COR-L47 (cell line): ENCODE measurements at places on chromosomes 2 and 18.

DNA sequence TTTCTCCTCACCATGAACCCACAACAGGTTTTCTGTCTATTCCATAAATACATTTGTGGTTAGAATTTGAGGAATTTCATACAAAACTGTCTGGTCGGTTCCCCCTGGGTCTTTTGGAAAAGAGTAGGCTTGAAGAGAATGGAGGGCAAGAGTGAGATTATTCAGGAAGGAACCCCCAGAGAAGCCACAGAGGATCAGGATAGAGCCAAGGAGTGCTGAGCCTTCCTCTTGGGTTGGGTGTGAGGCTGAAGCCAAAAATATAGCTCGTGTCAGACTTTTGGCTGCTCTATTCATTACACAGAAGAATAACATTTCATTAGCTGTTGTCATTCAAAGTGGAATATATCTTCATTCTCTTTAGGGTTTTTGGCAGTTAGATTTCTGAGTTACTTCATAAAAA is 45.9 kb upstream of the YES1 start:
- DNase-seq: no peak

- DNase-seq: no peak
Measured at GRCh38 chr2:214217599-214217998, 193.3 kb upstream of the VWC2L start.

DNA sequence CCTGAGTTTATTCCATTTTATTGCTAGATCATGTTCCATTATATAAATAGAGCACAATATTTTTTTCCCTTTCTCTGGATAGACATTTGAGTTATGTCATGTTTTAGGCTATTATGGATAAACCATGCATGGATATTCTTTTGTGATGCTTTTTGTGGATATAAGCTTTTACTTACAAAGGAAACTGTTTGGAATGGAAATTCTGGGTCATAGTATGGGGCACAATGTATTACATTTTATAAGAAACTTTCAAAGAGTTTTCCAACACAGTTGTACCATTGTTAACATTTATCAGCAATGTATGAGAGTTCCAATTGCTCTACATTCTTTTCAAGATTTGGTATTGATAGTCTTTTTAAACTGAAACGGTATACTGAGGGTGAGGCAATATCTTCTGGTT is 749.4 kb downstream of the SOCS6 start:
- no peak for DNase-seq

DNA sequence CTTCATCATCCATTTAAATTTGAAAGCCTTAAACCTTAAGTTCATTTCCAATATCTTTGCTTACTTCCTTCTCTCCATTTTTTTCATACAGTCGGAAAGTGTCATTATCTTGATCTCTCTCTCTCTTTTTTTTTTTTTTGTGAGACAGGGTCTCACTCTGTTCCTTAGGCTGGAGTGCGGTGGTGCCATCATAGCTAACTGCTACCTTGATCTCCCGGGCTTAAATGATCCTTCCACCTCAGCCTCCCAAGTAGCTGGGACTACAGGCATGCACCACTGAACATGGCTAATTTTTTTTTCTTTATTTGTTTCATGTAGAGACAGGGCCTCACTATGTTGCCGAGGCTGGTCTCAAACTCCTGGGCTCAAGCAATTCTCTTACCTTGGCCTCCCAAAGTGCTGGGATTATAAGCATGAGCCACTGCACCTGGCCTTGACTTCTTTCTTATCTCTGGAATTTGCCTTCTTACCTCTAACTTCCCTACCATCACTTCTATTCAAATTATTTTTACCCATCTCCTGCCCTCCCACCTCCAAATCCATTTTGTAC is 222.2 kb downstream of the MYCN start:
- DNase-seq: no peak

DNA sequence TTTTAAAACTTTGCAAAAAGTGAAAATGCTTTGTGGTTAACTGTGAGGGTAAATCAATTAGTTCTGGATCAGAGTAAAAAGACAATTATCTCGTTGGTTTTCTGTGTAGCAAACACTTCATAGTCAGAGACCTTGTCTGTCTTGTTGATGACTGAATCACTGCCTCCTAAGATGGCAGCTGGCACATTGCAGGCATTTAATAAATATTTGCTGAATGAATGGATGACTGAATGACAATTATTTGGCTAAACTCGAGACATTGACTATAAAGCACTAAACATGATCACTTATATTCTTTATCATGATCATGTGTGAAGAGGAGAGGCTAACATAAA is 96.2 kb downstream of the MAIP1 start:
- no peak for DNase-seq
